Left renal pelvis (tissue), 4 donors: ENCODE measurements at places on chromosomes 11 and 22.
A peak's percentile ranks its signal among the peaks of the same experiment; 100 is the strongest.

DNA sequence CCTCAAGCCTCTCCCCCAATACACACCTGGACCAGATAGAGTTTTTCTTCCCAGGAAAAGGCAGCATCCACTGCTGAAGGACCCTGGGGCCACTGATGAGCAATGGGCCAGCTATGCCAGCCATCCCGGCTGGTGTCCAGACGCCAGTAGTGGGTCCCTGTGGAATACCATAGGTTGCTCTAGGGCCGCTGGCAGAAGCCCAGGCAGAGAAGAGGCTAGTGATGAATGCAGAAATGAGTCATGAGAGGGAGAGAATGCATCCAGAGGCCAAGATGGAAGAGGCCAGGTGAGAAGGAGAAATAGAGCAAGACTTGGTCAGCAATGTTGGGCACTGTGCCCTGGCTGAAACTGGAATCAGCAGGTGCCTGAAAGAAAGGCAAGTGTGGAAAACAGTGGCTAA is 8.9 kb downstream of the HPX start:
- no peak for DNase-seq

- no peak for DNase-seq
Measured at GRCh38 chr11:59791639-59792038, 18.9 kb downstream of the MRPL16 start.

GRCh38 chr11:44967930-44968496 is 17.3 kb upstream of the TP53I11 start:
- no peak for DNase-seq

GRCh38 chr22:26691377-26691716 is 34.0 kb downstream of the MIAT start:
- DNase-seq, result no peak

GRCh38 chr11:74449369-74449931 is 17.9 kb downstream of the KCNE3 start:
- peak; percentile 50 for DNase-seq

GRCh38 chr22:42077486-42078125 is 1.9 kb upstream of the SMDT1 start:
- no peak for DNase-seq

GRCh38 chr11:101567071-101567470 is 16.7 kb downstream of the TRPC6 start:
- no peak for DNase-seq

GRCh38 chr22:20526628-20527355 is 19.4 kb downstream of the MED15 start:
- DNase-seq, result no peak

GRCh38 chr11:131982154-131982553 is 611.7 kb downstream of the NTM start:
- DNase-seq, result no peak

GRCh38 chr11:94089341-94089740 is 39.3 kb upstream of the PANX1 start:
- peak; percentile 5 for DNase-seq

DNA sequence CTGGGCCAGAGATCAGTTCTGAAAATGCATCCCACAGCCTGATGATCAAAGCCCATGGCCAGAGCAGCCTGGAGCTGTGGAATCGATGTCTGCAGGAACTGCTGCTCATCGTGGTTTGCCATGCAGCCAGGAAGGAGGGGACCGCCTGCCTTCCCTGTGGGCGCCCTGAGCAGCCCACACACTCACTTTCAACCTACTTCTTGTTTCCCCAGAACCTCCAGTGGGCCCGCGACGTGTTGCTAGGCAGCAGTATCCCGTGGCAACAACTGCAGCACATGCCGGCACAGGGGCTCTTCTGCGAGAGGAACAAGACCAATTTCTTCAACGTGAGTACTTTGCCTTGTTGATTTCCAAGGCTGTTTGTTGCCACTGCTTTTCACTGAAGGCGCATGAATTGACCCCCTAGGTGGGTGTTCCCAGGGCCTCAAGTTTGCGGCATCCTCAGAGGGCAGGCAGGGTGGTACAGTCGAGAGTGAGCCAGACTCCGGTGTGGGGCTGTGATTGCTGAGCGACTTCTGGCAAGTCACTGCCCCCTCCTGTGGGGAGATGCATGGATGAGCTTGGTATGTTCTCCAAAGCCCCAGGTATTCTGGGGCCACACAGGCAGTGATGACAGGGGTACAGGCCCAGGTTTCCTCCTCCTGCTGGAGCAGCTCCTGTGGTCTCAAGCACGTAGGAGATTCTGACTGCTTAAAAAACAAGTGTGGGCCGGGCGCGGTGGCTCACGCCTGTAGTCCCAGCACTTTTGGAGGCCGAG is 47.0 kb upstream of the SUSD2 start:
- peak; percentile 55 for DNase-seq

DNA sequence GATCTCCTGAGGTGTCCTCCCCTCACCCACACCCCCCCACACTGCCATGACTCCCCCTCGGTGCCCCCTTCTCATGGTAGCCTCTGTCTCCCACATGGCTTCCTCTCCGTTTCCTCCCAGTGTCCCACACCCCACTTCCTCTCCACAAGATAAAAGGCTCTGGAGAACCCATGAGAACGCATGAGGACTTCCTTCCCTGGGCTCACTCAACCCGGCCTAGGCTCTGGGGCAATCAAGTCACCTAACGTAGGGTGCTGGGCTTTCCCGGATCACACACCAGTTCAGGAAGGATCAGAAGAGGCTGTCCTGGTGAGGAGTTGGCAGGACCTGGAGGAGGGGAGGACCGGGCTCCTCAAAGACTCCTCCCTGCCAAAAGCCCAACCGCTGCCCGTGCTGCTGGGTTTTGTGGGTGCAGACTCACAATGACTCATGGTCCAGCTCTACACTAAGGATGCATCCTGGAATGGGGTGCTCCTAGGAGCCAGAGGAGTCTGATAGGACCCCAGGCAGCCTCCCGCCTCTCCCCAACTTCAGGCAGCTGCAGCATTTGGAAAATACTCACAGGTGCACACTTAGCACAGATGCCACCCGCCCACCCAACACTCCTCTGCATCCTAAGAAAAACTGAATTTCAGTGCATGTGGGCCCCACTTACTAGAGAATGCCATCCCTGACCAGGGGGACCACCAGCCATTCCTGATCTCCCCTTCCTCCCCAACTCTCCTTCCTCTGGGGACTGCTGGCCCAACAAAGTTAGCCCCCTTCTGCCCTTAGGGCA is 21.0 kb downstream of the SLC22A12 start:
- no peak for DNase-seq

DNA sequence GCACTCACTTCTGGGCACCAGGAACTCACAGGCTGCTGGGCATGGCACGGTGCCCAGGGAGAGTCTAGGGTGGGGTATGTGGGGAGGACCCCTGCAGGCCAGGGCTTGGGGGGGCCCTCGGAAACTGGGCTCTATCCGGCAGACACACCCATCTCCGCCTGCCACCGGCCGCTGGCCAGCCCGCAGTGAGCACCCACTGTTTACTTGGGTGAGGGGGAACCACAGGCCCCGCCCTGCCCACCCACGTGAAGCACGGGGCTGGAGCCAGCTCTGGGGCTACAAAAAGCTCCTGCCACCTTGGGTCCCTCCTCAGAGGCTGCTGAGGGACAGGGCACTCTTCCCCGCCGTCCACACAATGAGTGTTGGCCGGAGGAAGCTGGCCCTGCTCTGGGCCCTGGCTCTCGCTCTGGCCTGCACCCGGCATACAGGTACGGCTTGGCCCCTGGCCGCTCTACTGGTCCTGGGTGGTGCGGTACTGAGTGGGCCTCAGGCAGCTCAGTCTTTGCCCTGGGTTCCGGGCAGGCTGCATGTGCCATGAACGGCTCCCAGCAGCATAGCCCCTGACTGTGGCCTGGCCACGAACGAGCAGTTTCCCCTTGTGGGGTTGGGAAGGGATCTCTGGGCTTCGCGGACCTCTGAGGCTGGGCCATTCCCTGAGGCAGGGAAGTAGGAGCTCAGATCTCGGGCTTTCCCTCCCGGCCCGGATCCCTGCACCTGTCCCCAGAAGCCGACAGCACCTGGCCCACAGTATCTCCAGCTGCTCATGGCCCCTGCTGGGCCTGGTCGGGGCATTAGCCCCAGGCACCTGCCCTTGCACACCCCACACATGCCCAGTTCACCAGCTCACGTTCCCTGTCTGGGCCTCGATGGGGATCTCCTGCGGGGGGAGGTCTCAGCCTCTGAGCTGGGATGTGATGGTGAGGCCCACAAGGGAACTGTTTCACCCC is at the start of gene MUC5AC:
MUC5AC (plus strand) TSS at position 309 of the 947 bp plus-strand sequence; CDS start at position 356, 47 bp downstream.
- DNase-seq, result no peak

DNA sequence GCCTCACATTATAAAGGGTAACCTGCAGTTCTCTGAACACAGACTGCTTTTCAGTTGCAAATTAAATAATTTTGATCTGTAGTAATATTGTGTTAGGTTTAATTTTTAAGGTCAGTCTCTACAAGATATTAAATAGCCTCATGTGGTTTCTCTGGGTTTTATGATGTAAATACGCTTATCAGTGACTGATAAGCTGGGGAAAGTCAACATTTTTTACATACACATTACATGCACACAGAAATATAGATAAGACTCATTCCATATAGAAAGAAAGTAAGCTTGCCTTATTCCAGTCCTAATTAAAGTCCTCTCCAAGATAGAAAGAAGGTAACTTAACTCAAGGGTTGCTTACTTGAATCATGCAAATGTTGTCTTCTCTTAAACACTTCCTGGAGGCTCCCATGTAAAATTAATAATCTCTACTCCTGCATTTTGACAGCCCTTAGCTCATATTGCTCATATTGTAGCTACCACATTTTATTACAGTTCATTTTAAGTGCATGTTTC is 1.6 kb upstream of the OR5M3 start:
- no peak for DNase-seq

DNA sequence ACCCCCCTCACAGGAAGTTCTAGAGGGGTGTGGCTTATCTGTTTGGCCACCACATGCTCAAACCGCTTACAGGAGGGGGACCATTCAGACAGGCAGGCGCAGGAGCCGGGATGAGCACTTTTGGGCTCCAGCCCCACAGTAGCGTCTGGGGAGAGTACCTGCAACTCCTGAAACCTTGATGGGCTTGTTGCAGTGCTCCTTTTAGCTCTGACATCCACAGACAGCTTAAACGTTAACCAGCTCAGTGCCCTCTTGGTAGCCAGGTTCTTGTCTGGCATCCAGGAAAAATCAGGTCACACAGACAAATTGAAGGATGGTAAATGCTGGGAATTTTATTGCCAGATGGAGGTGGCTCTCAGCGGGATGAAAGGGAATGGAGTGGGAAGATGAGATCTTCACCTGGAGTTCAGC is 326.3 kb downstream of the ETS1 start:
- DNase-seq, result no peak

DNA sequence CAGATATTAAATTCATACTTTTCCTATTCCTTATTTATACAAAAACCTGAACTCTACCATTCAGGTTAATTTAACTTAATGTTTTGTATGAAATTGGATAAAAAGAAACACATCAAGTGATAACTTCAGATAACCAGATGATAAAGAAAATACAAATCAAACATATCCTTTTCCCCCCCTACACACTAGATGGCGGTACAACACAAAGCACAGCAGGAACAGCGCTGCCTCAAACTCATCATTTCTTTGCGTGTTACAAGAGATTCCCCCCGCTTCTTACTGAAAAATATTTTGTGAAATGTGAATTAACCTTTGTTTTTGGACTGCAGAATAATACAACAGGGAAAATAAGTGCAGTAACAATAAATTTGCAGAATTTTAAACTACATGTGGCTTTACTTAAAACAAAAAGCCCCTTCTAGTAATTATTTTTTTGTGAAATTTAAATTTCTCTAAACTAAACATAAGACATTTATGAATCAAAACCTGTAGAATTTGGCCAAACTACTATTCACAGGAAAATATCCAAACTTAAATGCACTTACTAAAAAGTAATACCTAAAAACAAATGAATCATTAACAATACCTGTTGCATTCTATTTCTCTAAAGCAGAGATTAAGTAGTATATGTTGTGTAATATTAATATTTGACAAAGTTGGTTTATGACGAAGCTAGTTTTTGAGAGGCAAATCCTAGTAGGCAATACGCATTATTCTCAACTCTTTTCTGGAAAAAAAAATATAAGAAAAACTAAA is 74.4 kb downstream of the ARHGAP32 start:
- DNase-seq, result peak; percentile 25
